NCI-H510A treated with DMSO at 0.1 percent for 48 hours (cell line): ENCODE measurements at places on chromosomes 3 and 15.

DNA sequence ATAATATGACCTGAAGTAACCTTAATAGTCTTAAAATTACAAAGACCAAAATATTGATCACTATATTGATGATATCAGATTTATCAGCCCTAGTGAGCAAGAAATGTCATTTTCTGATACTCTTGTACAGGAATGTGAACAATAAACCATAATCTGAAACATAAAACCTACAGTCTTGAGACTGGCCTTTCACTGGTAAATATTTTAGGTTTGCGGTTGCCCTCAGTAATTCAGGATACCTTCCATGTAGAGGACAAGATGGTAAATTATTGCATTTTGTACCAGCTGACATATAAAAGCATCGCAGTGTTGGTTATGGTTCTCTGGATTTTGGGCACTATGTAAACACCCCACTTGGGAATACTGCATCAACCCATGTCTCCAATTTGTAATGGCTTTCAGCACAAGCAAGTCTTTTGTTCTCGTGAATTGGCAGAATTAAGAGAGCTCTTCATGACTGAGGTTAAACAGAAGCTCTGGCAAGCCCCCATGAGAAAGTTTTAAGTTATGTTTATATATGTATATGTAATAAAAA is 128.5 kb downstream of the LMLN start:
- no peak for DNase-seq

GRCh38 chr3:127215714-127216414 is 22.9 kb downstream of the PRR23E start:
- no peak for DNase-seq

GRCh38 chr3:135161425-135161824 is 366.4 kb downstream of the EPHB1 start:
- DNase-seq = no peak

DNA sequence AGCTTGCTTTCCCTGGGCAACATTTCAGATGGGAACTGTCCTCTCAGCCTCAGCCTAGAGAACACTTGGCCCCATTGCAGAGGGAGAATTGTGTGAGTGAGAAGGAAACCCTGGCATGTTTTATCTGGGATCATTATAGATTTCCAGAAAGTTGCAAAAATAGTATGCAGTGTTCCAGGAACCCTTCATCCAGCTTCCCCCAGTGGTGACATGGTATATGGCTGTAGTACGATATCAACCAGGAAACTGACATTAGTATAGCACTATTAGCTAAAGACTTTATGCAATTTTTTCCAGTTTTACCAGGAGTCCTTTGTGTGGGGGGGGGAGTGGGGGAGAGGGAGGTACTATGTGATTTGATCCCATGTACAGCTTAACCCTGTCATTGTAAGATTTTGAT is 166.2 kb upstream of the KBTBD8 start:
- DNase-seq = no peak

- no peak for DNase-seq
Observed at GRCh38 chr3:194989241-194989640, 281.7 kb downstream of the XXYLT1 start.

GRCh38 chr3:186152889-186153292 is 44.0 kb upstream of the ETV5 start:
- DNase-seq = no peak

DNA sequence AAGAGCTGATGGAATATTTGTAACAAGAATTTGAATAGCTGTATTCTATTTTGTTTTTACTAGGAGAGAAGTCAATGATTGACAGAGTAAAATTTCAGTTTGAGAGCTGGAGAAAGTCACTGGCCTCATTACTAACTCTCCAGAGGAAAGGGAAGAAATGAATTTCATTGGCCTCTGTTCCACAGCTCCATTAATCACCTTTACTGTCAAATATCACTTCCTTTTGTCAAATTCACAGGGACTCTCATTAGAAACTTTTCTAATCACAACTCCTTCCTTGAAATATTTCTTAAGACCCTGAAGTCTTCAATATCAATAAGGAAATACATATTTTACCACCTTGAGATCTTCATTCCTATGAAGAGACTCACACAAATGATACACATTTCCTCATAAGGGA is 379.9 kb upstream of the RASGRP1 start:
- DNase-seq = no peak

DNA sequence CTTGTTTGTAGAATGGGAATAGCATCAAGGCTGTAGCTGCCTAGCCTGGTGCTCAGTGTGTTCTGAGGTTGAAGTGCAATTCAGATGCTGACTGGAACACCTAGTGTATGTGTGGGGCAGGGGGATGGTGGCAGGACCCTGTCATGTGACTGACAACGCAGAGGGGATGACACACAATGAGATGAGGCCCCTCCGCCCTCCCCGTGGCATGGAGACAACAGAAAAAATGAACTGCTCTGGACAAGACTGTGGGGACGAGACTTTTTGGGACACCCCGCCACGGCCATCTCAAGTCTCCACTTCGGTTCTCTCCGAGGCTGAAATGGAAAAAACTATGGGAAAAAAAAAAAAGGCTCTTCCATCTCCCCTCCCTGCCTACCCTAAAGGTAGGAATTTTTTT is 10.4 kb upstream of the SEC13 start:
- DNase-seq = no peak

DNA sequence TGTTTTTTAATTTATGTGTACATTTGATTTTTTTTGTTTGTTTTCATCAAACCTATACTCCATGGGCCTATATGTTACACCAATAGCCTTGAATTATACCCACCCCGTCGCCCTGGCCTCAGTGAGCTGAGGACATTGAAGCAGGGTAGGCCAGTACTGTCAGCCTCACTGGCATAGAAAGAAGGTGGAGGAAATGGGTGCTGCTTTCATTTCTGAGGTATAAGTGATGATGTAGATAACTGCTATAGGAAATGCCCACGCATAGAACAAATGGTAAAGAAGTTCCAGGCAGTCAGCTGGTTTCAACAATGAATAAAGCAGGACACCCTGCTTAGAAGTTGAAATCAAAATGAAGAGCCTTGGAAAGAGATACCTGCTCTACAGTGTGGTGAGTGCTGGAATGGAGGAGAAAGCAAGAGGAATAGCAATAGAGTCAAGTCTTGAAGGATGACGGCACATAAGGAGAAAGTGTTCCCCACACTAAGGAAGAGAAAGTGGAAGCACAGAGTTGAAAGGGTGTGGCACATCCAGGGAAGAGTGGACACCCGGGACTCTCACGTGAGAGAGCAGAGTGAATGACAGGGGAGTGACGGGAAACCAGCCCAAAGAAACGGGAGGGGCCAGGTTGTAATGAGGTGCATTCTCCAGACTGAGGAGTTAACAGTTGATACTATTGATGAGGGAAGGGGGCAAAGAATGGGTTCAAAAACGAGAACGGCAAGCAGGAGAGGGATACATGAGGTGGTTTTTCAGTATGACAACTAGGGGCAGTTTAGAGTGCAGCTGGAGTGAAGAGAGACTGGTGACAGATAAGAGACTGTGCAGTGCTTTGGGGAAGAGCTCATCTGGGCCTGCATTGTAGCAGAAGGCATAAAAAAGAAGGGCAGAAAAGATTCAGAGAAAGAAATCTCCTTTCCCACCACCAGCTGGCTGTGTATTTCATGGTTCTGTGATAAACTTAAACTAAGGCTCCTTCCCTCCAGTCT is 70.5 kb downstream of the KLHL25 start:
- no peak for DNase-seq

DNA sequence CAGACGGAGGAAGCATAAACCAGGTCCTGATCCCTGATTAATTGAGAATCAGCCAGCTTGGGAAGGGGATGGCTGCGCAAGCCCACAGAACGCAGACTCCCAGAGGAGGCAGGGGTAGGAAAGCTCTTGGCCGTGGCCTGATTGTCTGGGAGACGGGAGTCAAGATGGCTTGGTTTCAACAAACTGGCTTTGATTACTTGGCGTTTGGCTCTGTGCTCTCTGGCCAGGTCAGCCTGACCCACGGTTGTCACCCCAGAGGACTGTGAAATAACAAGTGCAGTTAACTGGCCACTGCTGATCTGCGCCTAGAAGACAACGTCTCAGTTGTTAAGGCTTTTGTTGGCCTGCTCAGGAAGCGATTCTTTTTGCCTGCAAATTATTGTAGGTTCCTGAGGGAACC is 387.0 kb upstream of the PROK2 start:
- DNase-seq = no peak

- DNase-seq = no peak
Observed at GRCh38 chr3:20523293-20523692, 337.3 kb upstream of the SGO1 start.

GRCh38 chr3:12437861-12438260 is 46.4 kb upstream of the TSEN2 start:
- DNase-seq = no peak

GRCh38 chr3:17278006-17278405 is 393.3 kb downstream of the PLCL2 start:
- DNase-seq = no peak

GRCh38 chr15:53354874-53355273 is 404.6 kb downstream of the WDR72 start:
- no peak for DNase-seq

GRCh38 chr15:63587527-63587926 is 9.7 kb upstream of the FBXL22 start:
- DNase-seq = no peak

DNA sequence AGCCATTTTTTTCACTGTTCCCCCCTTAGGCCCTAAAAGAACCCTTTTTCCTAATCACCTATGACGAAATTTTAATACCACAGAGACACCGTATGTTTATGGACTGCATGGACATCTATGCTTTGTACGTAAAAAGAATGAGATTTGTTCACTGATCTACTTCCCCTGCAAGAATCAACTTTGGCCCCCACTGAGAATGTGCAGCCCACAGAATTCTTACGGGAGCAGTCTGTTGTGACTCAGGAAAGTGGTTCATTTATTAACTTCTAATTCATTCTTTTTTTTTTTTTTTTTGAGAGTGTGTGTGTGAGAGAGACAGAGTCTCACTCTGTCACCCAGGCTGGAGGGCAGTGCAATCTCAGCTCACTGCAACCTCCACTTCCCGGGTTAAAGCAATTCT is 17.6 kb downstream of the EIF4E3 start:
- no peak for DNase-seq

- DNase-seq = no peak
Observed at GRCh38 chr3:46107682-46108081, 80.4 kb upstream of the XCR1 start.

- DNase-seq = no peak
Observed at GRCh38 chr15:31752065-31752762, 278.1 kb upstream of the CHRNA7 start.

DNA sequence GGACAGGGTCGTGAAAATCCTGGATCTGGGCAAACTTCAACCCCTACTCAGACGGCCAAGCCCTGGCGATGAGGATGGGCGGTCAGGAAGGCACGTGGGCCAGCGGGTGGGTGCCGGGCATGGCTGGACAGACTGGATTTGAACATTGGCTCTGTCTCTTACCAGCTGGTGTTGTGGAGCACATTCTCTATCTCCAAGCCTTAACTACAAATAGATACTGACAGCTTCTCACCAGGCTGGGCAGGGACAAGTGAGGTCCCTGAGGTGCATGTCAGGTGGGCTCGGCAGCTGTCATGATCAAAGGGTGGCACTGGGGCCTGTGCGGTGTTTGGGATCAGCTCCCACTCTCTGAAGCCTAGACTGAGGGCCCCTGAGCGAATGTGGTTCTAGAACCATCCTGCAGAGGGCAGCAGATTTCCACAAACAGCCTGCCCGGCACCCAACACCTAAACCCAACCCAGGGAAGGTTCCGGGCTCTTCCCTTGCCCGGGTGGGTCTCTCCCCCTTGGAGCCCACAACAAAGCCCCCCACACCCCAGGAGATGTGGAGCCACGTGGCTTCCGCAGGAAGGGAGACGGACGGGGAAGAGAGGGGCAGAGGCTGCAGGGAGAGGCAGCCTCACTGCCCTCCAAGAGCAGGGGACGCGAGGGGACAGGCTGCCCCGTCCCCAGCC is 58.4 kb downstream of the RGMA start:
- peak; percentile 22 for DNase-seq

DNA sequence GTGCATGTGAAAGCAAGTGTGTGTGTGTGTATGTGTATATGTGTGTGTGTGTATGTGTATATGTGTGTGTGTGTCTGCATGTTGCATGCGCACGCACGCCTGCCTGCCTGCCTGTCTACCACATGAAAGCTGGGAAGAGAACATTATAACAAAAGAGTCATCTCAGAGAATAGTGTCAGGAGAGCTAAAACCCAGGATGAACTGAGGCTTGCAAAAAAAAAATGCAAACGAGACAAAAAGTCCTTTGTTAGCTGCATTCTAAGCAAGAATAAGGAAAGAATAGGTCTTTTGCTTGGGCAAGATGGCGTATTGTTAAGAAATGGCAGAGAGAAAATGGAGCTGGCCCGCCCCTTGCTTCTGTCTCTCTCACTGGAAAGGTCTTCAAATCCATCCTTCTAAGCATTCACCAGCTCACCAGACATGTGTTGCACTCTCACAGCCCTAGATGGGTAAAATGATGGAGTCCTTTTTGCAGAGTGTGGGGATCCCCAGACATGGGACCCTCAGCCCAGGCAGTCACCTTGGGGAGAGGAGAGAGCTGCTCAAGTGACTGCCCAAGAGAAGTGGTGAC is 16.4 kb downstream of the WNT7A start:
- no peak for DNase-seq

- no peak for DNase-seq
Observed at GRCh38 chr3:107395066-107395465, 17.8 kb downstream of the CCDC54 start.

- DNase-seq = no peak
Observed at GRCh38 chr3:38565339-38566214, 69.4 kb downstream of the EXOG start.

DNA sequence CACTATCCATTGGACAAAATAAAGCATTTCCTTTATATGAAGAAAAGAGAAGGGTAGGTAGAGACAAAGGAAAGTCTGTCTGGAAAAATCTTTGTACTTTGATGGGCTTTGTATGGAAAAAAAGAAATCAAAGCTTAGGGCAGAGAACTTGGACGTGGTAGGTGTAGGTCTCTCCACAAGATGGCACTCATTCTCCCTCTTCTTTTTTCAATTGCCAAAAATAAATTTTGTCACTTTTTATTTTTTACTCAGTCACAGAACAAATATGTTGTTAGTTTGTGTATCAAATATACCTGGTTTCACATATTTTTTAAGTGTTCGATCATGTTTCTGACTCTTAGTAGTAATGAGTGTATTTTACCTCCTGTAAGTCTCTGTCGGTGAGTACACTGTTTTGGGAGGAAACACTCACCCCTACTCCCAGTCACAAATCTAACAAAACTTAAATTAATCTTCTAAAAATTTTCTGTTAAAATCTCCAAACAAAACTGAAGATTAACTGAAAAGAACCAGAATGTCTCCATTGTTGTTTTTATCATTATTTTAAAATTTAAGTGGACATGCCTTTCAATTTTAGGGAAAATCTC is 415.8 kb upstream of the GOLIM4 start:
- DNase-seq = peak; percentile 17

- no peak for DNase-seq
Observed at GRCh38 chr3:81580355-81580754, 181.1 kb downstream of the GBE1 start.

- DNase-seq = no peak
Observed at GRCh38 chr3:47541583-47542108, 28.1 kb upstream of the ELP6 start.

GRCh38 chr15:49212897-49213296 is 42.9 kb downstream of the GALK2 start:
- DNase-seq = no peak

- no peak for DNase-seq
Observed at GRCh38 chr15:101176625-101177024, 75.2 kb downstream of the CHSY1 start.

- no peak for DNase-seq
Observed at GRCh38 chr15:71646767-71647486, 163.4 kb upstream of the NR2E3 start.
